ENCODE measurements at places on chromosomes 4 and X.

DNA sequence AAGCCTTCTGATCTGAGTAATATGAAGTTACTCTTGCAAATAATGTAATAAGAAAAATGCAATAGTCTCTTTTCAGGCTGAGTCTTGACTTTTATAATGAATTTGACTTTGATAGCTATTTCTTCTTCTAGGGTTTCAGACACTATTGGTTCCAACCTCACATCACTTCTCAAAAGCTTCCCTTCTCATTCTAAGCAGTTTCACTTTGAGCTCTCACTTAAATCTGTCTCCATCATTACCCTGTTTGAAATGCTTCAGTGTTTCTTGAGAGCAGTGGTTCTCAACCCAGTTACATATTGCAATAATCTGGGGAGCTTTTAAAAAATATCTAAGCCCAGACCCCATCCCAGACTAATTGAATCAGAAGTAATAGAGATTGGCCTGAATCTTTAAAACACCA is 40.5 kb upstream of the BMP2K start:
- DNase-seq: no peak

GRCh38 chrX:46953597-46953996 is 41.4 kb downstream of the JADE3 start:
- no peak for DNase-seq

DNA sequence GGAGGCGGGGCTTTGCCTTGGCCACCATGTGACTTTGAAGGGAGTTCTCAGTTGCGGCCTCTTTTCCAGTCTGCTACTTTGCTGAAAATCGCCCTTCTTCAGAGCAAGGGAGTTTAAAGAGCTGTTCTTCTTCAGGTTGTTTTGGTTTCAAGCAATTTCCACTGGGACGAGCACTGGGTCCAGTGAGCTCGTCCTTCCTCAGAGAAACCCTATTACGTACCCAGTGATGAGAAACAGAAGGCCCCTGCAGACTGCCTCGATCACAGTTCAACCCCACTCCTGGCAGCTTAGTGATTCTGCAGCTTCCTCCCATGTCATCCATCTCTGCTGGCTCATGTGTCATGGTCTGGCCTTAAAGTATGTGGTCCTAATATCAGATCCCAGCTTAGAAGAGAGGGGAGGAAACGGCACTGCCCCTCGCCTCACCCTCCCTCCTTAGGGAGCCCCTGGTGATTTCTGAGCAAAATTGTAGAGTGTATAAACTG is 7.8 kb upstream of the FAM149A start:
- no peak for DNase-seq

GRCh38 chr4:177555007-177555574 is 112.9 kb upstream of the AGA start:
- peak; percentile 34 for DNase-seq

GRCh38 chrX:80984118-80984517 is 174.4 kb upstream of the BRWD3 start:
- DNase-seq: no peak

GRCh38 chrX:13694359-13694758 is 5.4 kb downstream of the RAB9A start:
- no peak for DNase-seq

- no peak for DNase-seq
Measured at GRCh38 chr4:5693871-5694270, 14.5 kb downstream of the EVC2 start.

DNA sequence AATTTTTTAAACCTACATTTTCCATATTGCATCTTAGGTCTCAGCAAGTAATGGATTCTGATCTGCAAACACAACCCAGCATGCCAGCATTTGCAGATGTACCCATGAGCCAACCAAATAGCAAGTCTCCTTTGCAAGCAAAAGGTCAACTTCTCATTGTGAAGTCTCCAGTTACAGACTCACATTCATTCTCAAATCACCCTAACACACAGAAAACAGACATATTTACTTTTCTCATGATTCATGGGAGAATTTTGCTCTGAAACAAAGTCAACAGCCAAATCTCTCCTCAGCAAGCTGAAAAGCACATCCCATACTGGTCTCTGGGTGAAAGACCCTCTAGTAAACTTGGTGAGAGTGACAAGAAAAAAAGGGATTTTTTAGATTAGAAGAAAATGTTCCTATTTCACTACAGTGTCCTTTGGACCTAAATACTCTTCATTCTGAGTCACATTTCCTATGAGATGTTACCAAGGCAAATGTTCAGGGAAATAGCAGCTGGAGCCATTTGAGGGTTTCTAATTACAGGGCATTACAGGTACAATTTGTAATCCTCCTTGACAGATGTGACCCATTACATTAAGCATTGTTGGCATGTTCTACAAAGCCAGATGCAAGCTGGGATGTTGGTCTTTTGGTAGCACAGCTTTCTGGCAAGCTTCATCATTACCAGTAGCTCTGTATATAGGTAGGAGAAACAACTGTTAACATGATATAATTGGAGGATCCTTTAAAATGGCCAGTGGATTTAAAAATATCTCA is 383.3 kb downstream of the SMARCA1 start:
- DNase-seq: no peak

DNA sequence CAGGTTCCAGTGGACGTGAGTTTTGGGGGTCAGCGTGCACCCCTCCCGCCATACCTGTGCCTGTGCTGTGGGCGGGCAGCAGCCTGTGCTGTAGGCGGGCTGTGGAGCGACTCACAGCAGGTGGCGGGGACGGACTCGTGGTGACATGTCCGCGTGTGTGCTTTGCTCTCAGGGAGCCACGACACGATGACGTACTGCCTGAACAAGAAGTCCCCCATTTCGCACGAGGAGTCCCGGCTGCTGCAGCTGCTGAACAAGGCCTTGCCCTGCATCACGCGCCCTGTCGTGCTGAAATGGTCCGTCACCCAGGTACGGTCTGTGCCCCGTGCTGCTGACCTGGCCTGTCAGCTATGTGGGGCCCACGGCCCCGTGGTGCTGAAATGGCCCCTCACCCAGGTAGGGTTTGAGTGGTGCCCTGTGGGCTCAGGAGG is 7.4 kb downstream of the PLCXD1 start:
- DNase-seq: no peak

DNA sequence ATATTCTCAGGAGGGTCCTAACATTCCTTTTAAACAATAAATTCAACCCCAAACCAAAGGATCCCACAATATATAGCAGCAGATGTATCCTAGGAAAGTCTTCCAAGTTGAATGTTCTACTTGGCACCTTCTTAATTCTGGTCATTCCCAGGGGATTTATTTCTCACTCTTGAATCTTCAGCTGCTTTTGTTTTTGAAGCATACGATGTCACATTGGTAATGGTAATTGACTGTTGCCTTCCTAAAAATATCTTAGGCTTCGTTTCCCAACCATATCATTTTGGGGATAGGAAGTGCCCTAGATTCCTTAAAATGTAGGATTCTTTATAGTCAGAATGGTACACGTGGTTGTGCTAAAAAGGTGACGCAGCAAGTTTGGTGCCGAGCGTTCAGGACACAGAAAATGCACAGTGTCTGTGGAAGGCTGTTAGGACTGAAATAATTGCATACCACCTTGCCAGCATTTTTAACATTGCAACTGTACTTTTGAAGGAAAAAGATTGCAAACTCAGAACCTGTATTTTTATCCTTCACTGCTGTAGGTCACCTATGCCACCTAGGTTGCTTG is 8.1 kb downstream of the SNX25 start:
- DNase-seq: no peak

- no peak for DNase-seq
Measured at GRCh38 chr4:87982036-87982435, 6.5 kb downstream of the SPP1 start.

DNA sequence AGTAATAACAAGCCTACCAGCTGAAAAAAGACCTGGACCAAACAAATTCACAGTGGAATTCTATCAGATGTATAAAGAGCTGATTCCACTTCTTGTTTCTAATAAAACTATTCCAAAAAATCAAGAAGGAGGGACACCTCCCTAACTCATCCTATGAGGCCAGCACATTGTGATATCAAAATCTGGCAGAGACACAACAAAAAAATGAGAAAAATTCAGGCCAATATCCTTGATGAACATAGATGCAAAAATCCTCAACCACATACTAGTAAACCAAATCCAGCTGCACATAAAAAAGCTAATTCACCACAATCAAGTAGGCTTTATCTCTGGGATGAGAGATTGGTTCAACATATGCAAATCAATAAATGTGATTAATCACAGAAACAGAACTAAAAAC is 147.9 kb upstream of the NEIL3 start:
- DNase-seq: no peak

GRCh38 chrX:146424422-146424821 is 385.1 kb upstream of the CXorf51B start:
- DNase-seq: no peak

GRCh38 chr4:40990899-40991265 is 223.5 kb downstream of the APBB2 start:
- DNase-seq: no peak

- DNase-seq: no peak
Measured at GRCh38 chr4:148430854-148431253, 11.4 kb downstream of the NR3C2 start.

DNA sequence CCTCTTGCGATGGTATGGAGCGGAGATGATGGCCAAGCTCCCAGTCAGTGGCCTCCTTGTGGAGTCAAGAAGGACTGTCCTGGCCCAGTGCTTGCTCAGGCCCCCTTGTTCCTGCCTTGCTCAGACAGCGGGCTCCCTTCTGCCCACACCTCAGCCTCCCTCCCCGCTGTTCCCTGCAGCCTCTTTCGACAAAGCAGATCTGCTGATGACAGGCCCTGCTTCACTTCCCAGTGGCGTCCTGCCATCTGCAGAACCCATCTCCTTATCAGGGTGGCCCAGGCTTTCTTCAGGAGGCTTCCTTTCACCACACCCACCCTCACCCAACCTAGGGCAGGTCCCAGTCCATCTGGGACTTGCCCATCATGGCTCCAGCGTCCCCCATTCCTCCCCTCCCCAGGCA is 80.0 kb downstream of the CLDN34 start:
- no peak for DNase-seq

DNA sequence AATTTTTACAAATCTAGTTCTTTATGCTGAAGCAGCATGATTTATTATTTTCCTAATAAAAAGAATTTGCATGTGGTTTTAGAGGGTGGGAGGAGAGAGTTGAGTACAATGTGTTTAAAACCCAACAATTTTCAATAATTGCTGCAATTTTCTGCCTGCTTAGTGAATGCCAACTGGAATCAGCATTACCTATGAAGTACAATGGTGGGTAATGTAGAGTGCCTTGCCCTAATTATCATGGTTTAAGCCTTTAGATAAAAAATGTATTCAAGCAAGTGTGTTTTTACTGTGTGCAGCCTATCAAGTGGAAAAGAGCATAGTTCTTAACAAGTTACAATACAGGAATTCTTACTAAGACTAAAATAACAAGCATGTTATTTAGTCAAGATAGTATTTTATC is 77.9 kb upstream of the ANKRD50 start:
- DNase-seq: no peak

DNA sequence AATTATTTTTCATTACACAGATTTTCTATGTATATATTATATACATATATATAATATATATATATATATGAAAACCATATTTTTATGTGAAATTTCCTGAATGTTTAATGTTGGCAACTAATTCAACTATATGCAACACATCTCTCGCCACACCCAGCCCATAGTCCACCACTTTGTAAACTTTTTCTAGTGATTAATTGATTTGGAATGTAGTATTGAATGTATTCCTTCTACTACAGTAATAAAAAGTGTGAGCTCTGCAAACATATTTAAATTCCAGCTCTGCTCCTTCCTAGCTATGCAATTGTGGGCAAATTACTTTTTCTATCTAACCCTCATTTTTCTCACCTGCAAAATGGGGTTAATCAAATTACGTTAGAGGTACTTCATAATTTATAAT is 187.8 kb downstream of the TEX11 start:
- peak; percentile 0 for DNase-seq

GRCh38 chr4:7819446-7819845 is 120.2 kb downstream of the AFAP1 start:
- no peak for DNase-seq

- no peak for DNase-seq
Measured at GRCh38 chr4:65918212-65918611, 247.9 kb upstream of the EPHA5 start.

- no peak for DNase-seq
Measured at GRCh38 chr4:8356856-8357255, 83.7 kb downstream of the ACOX3 start.

DNA sequence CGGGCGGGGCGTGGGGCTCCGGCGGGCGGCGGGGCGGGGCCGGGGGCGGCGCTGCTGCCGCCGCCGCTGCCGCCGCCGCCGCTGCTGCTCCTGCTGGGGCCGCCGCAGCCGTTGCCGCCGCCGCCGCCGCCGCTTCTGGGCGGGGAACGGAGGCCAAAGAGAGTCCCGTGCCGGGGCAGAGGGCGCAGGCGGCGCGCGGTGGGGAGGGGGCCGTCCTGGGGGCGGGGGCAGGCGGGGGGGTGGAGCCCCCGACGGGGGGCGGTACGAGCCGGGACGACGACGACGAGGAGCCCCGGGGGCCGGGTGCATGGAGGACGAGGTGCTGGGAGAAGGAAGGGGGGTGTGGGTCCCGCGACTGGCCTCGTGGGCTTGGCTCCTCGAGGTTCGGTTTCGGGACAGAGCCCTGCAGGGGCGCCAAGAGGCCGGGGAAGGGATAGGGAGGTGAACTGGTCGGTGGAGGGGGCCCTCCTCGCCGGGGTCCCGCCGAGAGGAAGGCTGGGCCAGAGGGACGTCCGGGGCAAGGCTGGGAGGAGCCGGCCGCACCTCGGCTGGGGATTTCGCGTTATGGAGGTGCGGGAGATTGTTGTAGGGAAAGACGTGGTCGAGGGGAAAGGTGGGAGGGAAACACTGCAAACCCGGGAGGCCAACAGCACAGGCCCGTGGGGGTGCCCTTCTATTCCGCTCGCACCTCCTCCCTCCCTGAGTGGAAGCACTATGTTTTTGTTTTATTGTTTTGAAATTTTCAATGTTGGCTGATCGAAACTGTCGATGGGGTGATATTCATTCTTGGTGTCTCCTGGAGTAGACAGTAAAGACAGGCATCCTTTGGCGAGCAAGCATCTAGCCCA is 1.9 kb downstream of the BCORL1 start:
- no peak for DNase-seq

DNA sequence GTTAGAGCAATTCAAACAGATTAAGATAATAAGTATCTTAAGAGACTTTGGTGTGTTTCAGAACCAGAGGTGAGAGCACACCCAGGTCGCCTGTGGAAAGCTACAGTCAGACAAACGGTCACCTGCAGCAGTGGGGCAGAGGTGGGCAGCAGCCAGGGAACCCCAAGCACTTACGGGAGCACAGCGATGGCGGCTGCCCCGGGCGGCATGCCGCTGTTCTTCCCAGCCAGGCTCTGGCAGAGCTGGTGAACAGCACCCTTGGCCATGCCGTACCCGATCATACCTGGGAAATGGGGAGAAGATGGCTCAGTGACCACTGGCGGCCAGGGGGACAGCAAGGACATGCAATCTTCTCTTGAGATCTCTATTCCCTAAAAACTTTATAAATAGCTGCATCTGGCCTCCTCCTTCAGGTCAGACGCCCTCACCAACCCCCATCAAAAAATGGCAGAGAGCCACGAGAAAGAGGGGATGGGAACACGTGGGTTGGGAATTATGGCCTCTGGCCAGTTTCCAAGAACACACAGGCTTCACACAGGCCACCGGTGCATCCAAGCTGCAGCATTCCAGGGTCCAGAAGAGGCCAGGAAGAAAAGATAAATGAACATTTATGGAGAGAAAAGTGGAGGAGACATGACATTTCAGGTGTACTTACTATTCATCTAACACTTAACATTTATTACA is 19.7 kb downstream of the QDPR start:
- no peak for DNase-seq

GRCh38 chr4:3706565-3707422 is 59.4 kb upstream of the ADRA2C start:
- no peak for DNase-seq

All from HT1080 (cell line).